Erythroblast (primary cell): ENCODE measurements at places on chromosomes 6 and 20.

DNA sequence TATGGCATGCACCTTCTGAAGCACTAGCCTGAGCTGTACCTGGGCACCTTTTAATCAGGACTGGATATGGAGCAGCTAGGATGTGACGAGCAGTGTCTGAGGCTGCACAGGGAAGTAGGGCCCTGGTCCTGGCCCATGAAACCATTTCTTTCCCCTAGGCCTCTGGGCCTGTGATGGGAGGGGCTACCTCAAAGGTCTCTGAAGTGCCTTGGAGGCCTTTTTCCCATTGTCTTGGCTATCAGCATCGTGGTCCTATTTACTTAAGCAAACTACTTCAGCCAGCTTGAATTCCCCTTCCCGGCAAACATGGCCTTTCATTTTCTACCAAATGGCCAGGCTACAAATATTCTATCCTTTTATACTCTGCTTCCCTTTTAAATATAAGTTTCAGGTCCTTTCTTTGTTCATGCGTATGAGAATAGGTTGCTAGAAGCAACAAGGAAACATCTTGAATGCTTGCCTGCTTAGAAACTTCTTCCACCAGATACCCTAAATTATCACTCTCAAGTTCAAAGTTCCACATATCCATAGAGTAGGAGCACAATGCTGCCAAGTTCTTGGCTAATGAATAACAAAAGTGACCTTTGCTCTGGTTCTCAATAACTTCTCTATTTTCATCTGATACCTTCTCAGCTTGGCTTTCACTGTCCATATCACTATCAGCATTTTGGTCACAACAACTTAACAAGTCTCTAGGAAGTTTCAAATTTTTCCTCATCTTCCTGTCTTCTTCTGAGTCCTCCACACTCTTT, 673.1 kb downstream of the HTR1B start:
- DNase-seq, result no peak

DNA sequence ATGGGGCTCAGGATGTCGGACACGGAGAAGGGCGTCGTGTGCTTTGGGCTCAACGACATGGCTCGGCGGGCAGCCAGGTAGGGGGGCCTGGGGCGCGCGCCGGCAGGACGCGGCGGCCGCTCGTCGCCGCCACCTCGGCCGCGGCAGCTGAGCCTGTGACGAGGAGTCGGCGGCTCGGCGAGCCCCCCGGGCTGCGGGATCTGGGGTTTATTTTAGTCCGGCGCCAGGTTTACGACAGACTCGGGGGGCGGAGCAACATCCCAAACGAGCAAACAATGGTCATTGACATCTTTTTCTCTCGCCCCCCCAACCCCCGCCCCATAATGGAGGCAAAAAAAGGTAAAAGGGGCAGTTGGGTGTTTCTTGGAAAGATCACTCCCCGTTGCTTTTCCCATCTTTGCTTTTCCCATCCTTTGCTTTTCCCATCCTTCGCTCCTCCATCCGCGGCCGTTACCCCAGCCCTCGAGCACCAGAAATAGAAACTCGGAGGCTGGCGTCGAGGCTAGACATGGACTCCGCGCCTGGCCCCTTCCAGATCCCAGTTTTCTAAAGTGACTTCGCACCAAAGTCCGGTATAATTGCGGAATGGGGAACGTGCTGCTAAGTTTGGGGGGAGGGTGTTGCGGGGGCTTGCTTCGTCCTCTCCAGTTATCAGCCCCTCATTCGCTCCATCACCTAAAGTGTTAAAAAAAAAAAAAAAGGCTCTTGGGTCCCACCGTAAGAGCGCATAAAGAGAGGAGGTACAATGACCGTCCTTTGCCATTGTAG, at the start of gene NKX2-4:
NKX2-4 (minus strand) TSS at position 186 of the 768 bp plus-strand sequence; CDS start at position 59, 127 bp downstream.
- no peak for DNase-seq

- DNase-seq, result no peak
These were observed 9.3 kb upstream of the JPH2 start for GRCh38 chr20:44196271-44196670.

DNA sequence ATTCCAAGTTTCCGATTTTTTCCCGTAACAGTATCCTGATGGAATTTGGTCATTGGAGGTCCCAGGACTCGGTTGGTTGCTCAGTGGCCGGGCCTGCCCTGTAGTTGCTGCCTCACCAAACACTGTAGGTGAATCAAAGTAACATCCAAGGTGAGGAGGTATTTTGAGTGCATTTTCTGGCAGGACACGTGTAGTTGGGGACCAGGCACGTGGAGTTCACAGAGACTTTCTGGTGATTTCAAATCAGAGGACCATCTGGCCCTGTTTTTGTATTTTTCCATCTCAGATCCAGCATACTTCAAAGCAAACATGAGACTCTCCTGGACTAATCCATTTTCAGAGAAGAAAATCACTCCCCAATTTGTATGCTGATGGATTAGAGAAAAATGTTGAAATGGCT, 9.9 kb upstream of the DTD1 start:
- no peak for DNase-seq

DNA sequence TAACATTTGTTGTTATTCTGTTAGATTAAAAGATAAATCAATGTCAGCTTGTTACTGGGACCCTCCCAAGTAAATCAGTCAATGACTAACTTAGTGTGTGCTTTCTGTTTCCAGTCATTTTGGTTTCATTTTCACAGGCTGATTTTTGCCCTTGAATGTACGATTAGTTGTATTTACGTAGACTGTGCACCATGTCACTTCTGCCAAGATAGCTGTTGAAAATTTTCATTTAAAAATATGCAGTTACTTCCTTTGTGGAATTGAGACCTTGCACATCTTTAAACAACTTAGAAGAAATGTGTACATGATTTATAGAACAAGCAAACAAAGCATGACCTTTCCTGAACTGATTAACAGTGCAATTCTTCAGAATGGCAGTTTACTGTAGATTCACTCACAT, 944.8 kb upstream of the CITED2 start:
- no peak for DNase-seq

- DNase-seq, result no peak
These were observed 54.4 kb downstream of the BMP7 start for GRCh38 chr20:57211908-57212533.

GRCh38 chr6:90039911-90040310, 145.6 kb downstream of the GJA10 start:
- no peak for DNase-seq

GRCh38 chr6:132790450-132790849, 8.0 kb downstream of the SLC18B1 start:
- DNase-seq, result no peak

DNA sequence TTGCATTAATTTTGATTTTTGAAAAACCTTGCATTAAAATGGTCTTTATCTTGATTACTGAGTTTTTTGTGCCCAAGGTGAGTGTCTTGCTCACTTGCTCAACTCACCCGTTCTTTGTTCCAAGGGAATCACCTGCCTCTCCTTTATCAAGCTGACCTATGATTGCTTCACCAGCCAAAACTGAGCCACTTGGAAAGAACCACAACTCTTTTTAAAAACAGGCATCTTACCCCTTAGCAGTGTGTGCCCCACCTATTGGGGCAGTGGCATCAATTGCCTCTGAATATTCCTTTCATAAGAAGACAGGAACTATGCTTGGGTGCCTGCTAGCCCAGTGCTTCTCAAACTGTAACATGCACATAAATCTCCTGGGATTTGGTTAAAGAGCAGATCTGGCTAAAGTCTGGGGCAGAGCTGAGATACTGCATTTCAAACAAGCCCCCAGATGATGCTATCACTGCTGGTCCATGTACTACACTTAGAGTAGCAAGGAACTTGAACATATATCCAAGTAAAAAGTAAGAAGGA, 3.3 kb upstream of the STK38 start:
- no peak for DNase-seq

- DNase-seq, result no peak
These were observed 35.3 kb downstream of the SPDEF start for GRCh38 chr6:34520645-34521462.

GRCh38 chr6:44388135-44388487, 605 bp downstream of the CDC5L start:
- DNase-seq, result no peak
